ENCODE measurements at places on chromosomes 1 and 21. TPM values are rescaled to one million over a fixed set of nuclear protein-coding genes. Genes with fewer than 3 reads are reported as not detected.

DNA sequence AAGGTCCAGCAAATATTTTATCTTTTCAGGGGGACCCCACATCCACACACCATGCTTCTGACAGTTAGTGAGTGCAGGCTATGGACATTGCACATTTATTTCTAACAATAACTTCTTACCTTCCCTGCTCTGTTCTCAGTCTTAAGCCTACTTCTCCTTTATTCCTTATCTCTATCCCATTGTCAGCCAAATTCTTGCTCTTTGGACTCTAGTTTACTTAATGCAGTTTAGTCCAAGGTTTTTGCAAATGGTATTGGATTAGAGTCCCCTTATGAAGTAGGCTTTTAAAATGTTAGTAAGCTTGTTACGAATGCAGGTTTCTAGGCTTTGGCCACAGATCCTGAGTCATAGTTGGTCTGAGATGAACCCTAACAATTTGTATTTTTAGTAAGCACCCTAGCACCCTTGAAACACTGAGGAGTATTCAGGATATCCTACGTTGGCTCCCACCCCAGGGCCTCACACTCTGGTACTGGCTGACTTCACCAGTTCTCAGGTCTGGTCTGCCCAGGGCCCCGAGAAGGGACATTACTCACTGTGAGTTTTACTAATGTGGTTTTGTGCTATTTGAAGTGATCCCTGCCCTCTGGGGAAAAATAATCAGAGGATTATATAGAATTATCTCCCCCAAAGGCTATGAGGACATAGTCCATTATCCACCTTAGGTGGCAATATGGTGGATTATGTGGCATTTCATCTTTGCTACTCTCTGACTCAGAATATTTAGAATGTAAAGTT lies 239.5 kb downstream of the TGFB2 start:
- no peaks in the 10 kb centered on the region for H3K36me3 ChIP-seq
- no peak for DNase-seq
- H3K27me3 ChIP-seq, result no peaks in the 10 kb centered on the region
- H3K4me1 ChIP-seq, result no peaks in the 10 kb centered on the region
- no peak overlapping the region for H3K27ac ChIP-seq

- no peak overlapping the region for H3K27ac ChIP-seq
- peak; percentile 96 for DNase-seq
- H3K27me3 ChIP-seq, result no peaks in the 10 kb centered on the region
- H3K4me1 ChIP-seq, result peaks cover 10% of the 10 kb centered on the region
- H3K36me3 ChIP-seq, result peaks cover 35% of the 10 kb centered on the region
These were observed 2.4 kb downstream of the UROD start for GRCh38 chr1:45014321-45015028.

DNA sequence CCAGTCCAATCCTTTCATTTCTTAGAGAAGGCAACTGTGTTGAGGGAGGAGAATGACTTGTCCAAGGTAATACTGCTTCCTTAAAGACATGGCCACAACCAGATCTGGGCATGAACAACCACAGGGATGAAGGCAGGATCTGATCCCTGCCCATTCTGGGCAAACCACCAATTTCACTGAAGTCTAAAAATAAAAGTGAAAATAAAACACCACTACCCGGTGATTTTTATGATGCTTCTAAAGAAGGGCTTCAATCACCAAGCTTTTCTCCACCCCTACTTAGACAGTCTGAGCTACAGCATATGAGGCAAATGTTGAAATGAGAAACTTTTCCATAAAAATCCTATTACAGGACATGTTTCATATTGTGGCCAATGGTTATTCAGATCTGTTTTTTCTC lies 133.0 kb downstream of the PTPN14 start:
- no peaks in the 10 kb centered on the region for H3K27me3 ChIP-seq
- no peak overlapping the region for H3K27ac ChIP-seq
- peaks cover 6% of the 10 kb centered on the region for H3K36me3 ChIP-seq
- no peak for DNase-seq

GRCh38 chr1:159854693-159855192 lies 7.7 kb downstream of the VSIG8 start:
- peak; percentile 89 for DNase-seq
- peak overlapping the region; percentile 76 for H3K4me3 ChIP-seq
- H3K36me3 ChIP-seq, result no peaks in the 10 kb centered on the region
- H3K4me1 ChIP-seq, result peaks cover 2% of the 10 kb centered on the region
- H3K27ac ChIP-seq, result no peak overlapping the region

- peaks cover 8% of the 10 kb centered on the region for H3K27me3 ChIP-seq
- H3K4me3 ChIP-seq, result peak overlapping the region; percentile 91
- H3K27ac ChIP-seq, result peak overlapping the region; percentile 93
- DNase-seq, result peak; percentile 79
- H3K36me3 ChIP-seq, result peaks cover 16% of the 10 kb centered on the region
These were observed 550 bp downstream of the TRIM33 start for GRCh38 chr1:114510274-114511031.

DNA sequence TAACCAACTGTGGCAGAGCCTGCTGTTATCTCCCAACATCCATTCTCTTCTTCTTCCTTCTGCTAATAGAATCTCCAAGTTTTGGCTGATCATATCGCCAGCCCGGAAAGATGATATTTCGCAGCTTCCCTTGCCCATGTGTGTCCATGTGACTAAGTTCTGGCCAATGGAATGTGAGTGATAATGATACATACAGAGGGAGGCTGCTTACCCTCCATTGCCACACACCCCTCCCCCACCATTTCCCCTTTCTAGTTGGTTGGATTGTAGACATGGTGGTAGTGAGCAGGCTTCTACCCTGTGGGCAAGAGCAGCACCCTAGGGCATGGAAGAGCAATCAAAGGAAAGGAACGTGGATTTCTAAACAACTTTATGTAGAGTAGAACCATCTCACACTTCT lies 48.8 kb downstream of the SLC9C2 start:
- H3K27ac ChIP-seq, result no peak overlapping the region
- DNase-seq, result no peak
- H3K4me1 ChIP-seq, result no peaks in the 10 kb centered on the region
- H3K4me3 ChIP-seq, result no peak overlapping the region
- no peaks in the 10 kb centered on the region for H3K36me3 ChIP-seq

DNA sequence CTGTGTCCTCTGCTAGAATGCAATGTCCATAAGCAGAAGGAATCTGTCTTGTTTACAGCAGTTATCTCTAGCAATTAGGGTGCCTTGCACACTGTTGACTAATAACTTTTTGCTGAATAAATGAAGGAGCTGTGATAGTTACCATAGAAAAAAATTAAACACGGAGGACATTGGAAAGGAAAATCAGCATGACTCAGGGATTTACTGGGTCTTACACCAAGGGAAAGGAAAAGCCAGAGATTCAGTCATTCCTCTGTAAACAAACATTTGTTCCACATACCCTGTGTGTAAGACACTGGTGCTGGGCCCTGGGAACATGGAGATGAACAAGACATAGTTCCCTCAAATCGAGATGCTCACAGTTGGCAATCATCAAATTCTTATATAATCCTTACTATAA lies 183.3 kb downstream of the PTGER3 start:
- no peaks in the 10 kb centered on the region for H3K27me3 ChIP-seq
- no peak overlapping the region for H3K4me3 ChIP-seq
- no peak for DNase-seq

Gene TMEM82
- 4.7 TPM for total RNA-seq

Gene ZNF593OS
- not detected for total RNA-seq

Gene TPM3
- 438 TPM for total RNA-seq

Gene TADA1
- 19.9 TPM for total RNA-seq
